ENCODE measurements at places on chromosomes 7 and 10.

GRCh38 chr10:60192946-60193345 lies 196.7 kb downstream of the ANK3 start:
- no peak for DNase-seq

DNA sequence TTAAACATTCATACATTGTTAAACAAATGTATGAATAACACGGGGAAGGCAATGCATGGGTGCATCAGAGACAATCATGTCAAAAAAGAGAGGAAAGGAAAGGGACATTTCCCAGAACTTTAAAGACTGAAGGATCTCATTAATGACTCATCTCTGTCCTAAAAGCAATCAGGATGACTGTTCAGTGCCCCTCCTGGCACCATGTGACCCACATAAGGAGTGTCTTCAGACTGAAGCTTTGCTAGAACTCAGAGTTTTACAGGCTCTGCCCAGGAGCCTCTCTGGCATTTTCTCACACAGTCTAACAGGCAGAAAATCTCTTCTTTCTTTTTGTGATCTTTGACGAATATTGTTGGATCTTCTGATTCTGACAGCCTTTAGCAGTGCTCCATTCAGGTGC lies 315.3 kb downstream of the OTUD1 start:
- DNase-seq, result no peak

DNA sequence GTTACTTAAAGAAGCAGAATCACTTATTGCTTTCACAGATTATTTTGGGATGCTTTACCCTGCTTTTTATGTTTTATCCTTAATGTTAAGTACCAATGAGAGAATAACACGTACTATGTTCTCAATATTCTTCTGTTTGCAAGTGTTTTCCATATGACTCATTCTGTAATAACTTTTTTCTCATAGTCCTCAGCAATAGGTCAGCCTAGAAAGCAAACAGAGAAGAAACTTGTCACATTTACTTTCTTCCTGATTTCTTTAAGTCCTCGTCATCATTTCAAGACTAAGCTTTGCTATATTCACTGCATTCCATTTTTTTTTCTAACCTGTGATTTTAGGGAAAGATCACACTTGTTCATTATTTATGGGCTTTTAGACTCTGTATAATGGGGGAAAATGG lies 6.8 kb upstream of the AGR2 start:
- no peak for DNase-seq

DNA sequence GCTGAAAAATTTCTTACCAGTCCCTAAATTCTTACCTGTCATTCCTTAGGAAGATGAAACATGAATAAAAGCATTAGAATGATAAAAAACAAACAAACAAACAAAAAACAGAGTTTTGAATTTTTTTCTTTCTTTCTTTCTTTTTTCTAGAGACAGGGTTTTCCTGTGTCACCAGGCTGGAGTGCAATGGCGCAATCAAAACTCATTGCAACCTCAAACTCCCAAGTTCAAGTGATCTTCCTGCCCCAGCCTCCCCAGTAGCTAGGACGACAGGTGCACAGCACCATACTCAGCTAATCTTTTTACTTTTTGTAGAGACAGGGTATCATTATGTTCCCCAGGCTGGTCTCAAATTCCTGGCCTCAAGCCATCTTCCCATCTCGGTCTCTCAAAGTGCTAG lies 26.5 kb downstream of the NT5C2 start:
- no peak for DNase-seq

GRCh38 chr10:71933651-71934050 lies 30.5 kb upstream of the CHST3 start:
- no peak for DNase-seq

- no peak for DNase-seq
Measured at GRCh38 chr7:87370660-87371180, 25.3 kb downstream of the CROT start.

DNA sequence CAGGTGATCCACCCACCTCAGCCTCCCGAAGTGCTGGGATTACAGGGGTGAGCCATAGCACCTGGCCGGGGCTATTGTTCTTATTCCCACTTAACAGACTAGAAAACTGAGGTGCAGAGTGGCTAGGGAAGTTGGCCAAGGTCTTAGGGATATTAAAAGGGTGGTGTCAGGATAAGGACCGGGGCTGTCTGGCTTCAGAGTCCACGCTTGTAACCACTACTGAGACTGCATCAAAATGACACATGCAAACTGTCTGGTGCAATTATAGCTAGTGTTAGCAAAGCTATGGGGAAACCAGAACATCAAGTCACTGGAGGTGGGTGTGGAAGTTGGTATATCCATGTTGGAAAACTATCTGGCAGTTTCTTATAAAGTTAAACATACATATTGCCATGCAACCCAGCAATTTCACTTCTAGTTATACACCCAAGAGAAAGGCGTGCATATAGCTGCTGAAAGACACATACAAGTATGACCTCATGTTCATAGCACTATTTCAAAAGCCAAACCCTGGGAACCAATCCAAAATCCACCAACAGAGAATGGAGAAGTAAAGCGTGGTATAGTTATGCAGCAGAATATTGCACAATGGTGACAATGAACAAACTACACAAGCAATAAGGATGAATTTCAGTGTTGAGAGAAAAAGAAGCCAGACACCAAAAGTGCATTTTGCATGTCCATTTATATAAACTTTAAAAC lies 33.9 kb upstream of the EEPD1 start:
- DNase-seq, result peak; percentile 54

DNA sequence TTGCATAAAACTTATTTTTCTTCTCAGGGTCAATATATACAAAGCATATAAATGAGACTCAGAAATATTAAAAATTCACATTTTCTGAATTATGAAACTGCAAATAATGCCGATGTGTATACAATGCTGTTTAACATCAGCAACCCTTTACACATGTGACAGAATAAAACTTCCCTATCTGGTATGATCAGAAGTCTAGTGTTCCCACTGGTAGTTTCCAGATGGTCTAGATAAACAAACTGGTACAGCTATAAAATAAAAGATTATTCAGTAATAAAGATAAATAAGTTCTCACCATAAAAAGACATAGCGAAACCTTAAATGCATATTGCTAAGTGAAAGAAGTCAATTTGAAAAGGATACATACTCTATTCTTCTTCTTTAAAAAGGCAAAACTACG lies 7.9 kb downstream of the POLR1F start:
- no peak for DNase-seq

DNA sequence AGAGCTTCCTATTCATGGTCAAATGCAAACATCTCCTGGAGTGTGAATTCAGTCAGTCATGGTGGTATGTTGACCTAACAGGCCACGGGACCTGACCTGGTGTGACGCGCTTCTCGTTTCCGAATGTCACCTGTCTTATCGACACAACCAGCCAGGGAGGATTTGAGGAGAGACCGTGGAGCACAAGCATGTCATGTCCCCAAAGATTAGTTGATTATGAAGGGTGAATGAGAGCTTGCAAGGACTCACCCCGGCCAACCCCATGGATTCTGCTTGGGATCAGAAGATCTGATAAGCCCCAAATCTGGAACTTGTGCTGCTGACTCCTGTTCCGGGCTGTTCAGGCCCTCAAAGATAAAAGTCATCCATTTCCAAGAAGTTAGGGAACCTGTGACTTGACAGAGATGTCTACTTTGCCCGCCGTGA lies 10.5 kb downstream of the ADRA2A start:
- DNase-seq, result no peak

- DNase-seq, result no peak
Measured at GRCh38 chr7:74254858-74255379, 720 bp upstream of the RFC2 start.
